ENCODE measurements at places on chromosomes 16 and 17.

GRCh38 chr16:23975293-23975692 lies 139.5 kb downstream of the PRKCB start:
- DNase-seq: no peak

- DNase-seq: no peak
Observed at GRCh38 chr16:31458073-31458843, 1.0 kb upstream of the ARMC5 start.

GRCh38 chr17:76150712-76151622 lies 9.9 kb upstream of the FOXJ1 start:
- DNase-seq: no peak

- DNase-seq: no peak
Observed at GRCh38 chr16:68961778-68962402, 118.6 kb downstream of the TANGO6 start.

GRCh38 chr16:89291776-89292175 lies 74.3 kb downstream of the ZNF778 start:
- no peak for DNase-seq

GRCh38 chr17:9897372-9897968 lies 7.6 kb downstream of the RCVRN start:
- DNase-seq: no peak

DNA sequence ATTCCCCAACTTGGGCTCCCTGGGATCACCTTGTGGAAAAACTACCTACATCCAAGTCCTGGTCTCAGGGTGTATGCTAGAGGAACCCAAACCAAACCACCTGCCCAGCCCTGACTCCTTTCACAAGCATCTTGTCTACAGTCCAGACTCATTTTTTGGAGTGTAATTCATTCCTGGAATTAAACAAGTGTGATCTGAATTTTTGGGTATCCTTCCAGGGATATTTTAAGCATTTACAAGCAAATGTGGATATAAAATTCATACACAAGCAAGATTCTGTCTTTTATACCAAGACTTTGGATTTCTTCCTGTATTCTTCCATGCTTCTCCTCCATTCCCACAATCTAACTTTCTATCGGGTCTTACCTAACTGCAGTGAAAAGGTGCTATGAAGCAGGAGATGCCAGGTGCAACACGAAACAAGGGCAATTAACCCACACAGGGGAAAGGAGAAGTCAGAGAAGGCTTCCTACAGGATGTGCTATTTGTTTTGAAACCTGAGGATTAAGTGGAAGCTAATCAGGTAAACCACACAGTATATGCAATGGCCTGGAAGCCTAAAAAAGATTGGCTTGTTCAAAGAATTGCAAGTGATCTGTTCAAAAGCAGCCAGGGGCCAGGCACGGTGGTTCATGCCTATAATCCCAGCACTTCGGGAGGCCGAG lies 417.2 kb upstream of the C16orf82 start:
- no peak for DNase-seq

DNA sequence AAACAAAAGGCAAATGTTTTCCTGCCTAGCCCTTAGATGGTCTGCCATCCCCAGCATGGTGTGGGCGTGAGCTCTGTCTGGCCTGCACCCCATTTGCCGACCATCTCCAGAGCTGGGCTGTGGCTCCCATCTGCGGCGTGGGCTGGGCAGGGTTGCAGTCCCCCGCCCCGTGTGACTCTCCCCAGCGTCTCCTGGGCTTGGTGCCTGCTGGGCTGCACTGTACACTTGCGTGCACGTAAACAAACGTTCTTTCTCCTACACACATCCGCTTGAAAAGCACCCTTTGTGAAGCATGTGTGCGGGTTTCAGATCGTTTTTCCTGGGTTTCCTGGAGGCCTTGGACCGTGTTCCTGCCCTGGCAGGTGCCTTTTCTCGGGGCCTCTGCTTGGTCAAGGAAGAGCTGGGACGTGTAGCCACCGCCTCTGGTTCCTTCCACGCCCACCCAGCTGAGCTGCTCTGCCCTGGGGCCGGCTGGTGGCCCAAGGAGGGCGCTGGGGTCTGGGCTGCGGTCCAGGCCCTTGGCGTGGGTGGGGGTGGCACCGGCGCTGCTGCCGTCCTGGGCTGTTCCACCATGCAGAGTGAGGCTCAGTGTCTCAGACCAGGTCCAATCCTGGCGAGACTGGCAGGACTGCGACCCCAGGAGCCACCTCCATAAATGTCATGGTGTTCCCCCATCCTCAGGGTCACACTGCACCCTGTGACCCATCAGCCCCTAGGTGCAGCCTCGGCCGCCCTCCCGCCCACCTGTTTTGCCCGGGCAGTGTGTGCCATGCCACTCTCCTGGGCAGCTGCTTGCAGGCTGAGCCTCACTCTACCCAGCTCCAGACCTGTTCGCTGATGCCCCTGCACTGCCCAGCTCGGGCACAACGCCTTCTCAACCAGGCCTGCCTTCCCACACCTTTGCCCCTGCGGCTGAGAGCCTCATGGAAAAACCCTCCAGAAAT lies 9.9 kb upstream of the BAIAP3 start:
- DNase-seq: no peak

DNA sequence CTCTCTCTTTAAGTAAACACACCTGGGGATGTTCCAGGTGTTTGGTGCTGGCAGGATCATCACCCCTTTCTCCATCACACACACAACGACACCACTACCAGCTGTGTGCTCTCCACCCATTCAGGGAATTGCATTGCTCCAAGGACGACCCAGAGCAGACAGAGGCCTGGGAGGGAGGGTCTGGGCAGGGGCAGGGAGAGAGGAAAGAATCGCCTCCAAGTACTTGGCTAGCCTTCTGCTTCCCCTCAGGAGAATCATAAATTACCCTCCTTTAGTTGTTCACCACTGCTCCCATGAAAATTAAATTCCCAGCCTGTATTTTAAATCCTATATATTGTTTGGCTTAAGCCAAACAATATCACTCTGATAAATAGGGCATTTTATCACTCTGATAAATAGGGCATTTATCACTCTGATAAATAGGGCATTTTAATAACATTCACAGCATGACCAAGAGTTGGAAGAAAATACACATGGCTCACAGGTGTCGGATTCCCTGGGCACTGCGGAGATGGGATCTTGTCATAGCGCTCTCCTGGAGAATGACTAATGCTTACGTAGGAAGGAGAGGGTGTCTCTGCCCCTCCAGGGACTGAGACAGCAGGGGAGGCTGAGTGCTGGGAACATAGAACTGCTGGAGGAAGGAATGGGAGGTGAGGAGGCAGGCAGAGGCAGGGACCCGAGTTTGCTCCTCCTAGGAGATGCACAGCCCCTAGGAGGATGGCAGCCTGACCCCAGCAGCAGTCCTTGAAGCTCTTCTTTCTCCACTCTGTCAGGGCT lies 673.6 kb downstream of the HS3ST4 start:
- DNase-seq: no peak

DNA sequence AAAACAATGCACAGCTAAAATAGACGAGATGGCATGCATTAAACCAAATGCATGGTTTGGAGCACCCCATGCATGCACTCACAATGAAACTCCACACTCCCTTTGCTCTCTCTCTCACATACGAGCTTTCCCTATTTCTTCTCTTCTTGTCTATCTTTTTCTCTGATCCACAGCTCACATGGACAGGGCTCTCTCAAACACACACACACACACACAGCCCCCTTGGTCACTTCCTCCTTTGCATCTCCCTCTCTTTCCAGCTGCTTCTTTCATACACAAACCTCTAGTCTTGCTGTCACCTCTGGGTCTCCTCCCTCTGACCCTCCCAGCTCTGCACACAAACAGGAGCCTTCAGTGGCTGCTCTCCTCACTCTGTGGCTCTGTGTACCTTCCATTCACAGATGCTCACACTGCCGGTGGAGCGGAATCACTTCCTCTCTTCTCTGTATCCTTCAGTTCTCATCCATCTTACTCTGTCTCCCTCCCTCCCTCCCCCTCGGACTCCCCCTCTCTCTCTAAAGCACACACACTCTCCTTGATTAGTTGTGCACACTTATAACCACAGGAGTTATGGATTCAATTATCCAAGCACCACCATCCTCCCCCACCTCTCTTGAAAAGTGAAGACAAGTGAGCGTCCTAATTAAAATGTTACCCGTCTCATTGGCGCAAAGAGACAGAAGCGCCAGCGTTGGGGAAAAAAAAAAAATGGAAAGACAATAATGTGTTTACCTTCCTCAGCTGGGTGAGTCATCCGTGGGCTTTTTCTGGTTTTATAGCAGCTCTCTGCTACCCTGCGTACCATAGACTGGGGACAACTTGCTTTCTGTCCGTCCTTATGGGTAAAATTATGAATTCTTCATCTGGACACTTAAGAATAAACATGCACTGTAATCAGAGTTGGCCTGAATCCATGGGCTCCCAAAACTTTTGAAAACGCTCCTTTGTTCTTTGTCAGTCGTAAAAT lies 90.8 kb downstream of the SHISA6 start:
- DNase-seq: no peak

DNA sequence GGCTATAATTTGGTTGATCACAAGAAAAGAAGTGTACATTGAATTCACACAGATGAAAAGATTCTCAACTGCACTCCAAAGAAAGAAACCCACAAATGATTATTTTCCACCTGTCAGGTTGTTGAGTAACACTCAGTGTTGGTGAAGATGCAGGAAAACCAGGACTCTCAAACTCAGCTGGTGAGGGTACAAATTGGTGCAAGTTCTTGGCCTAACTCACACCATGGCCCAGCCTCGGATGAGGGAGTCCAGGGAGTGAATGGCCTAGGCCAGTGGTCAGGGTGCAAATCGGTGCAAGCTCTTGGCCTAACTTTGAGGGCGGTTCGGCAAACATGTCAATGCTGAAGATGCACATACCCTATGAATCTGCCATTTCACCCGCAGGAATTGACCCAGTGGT lies 8.6 kb downstream of the SCNN1B start:
- DNase-seq: no peak

DNA sequence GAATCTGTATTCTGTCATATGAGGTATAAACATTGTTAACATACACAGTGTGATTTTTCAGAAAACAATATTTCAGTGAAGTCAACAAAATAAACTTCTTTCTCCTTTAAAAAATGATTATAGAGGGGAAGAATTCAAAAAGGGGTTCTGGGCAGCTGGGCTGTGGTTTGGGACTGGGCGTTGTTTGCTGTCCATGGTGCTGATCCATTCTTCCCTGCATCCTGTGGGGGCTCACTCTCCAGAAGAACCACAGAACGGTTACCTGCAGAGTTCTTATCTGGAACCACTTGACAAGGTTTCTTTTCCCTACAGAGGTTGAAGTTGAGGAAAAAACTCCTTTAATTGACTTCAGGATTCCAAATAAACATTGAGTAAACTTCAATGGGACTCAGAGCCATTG lies 1091.0 kb downstream of the CDH8 start:
- no peak for DNase-seq

DNA sequence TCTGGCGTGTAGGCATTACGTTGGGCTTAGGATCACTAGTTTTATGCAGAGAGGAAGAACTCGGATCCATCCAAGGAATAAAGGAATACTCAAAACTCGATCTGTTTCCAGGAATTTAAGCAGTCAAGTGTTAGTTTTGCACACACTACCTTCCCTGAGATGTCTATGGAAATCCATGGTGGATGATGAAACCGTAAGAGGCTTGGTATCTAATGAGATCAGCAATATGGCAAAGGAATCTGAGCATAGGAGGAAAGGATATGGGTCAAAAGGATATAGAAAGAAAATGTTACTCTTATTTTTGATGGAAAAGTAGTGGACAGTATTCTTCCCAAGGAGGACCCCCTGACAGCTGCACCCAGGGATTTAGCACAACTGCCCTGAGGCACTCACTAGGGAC lies 59.6 kb downstream of the SMG6 start:
- no peak for DNase-seq

- DNase-seq: no peak
Observed at GRCh38 chr17:59353106-59353854, 21.8 kb downstream of the YPEL2 start.

DNA sequence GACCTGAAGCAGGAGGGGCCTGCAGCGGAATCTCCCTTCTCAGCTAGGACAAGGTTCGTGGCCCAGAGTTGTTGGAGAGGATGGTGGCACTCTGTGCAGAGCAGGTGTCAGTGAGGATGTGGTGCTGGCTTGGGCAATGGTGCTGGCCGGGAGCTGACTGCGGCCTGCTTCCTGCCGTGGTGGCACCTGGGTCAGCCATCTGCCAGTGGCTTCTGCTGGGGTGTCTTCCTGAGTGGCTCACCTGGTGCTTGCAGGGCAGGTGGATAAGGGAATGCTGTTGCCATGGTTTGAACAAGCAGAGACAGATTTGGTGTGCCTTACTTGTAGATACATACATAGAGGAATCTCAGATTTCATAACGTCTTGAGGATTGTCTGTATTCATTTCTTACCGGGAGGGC lies 69.6 kb downstream of the SEC14L1 start:
- no peak for DNase-seq

DNA sequence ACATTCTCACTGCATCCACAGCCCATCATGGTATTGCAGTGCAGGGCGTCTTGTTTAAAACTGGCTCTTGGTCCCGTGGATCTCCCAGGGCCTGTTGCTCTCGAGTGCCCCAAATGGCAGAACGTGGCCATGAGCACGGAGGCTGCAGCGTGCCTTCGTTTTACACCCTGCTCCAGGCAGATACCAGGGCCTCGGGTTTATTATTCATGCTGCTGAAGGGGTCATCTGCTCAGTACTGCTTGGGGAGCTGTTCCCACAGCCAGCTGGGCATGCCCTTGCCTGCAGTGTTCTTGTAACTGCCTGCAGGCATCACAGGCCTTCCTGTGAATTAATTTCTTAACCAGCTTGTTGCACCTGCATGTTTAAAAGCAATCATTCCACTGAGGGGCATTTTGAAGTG lies 129.7 kb upstream of the CHMP6 start:
- peak; percentile 50 for DNase-seq

GRCh38 chr17:9291912-9292560 lies 270.7 kb downstream of the NTN1 start:
- DNase-seq: peak; percentile 38

DNA sequence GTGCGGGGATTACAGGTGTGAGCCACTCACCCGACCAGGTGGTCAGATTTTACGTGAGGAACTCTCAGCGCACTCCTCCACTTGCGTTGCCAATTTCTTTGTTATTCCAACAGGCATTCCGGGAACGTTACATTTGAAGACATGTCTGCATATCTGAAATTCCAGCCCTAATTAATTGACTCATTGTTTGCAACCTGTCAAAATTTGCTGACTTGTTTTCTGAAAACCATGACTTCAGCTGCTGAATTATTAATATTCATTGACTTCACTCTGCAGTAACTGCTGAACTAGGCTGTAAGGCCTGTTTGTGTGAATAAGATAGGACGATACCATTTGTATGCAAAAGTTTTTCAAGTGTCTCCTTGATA lies 16.6 kb downstream of the G6PC1 start:
- DNase-seq: no peak

DNA sequence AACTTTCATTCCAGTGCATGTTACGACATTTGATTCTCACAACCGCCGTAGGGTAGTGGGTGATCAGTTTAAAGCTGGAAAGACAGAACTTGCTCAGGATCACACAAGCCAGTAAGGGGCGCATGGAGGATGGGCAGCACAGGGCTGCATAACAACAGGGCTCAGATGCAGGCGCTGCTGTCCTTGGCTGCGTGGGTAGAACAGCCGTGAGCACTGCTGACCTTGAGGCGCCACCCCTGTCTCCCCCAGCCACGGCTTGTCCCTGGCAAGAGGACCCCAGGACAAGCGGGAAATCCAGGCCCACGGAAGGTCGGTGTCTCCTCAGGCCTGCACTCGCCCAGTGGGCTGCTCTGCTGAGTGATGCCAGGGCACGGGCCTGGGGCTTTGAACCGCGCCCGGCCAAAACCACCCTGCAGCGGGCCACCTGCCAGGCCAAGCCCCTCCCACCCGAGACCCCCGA lies 84.7 kb downstream of the LMF1 start:
- no peak for DNase-seq

GRCh38 chr16:14070555-14070876 lies 603 bp upstream of the MRTFB start:
- no peak for DNase-seq

- DNase-seq: no peak
Observed at GRCh38 chr16:13436641-13437412, 483.1 kb upstream of the ERCC4 start.
